ENCODE measurements at places on chromosomes 4 and X.
A peak's percentile ranks its signal among the peaks of the same experiment; 100 is the strongest.

DNA sequence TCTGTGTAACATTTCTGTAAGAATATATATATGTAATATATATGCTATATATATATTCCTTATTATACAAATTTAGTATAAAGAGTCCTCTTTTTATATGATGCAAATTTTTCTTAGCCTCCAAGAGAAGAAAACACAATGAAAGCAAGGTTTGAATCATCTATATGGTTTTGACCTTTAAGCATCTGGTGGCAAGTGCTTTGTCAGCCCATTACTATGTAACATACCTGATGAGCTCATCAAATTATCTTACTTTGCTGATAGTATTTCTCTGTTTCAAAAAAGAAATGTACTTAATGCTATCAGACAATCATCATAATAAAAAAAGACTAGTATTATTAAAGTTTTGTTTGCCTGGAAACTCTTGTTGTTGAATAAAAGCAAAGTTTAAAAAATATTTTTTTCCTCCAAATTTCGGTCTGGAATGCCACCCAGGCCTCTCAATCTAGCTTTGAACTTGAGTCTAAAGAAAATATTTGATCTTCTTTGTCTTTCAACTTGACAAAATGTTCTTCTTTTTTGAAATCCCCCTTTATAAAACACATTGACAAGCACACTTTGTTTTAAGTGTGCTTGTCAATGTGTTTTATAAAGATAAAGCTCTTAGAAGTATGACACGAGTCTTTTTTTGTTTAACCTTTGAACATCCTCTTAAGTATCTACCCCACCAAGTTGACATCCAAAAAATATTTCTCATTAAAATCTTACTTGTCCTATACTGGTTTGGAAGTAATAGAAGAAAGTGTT is 26.2 kb downstream of the ZNF330 start:
- no peak for DNase-seq

- DNase-seq: no peak
Measured at GRCh38 chr4:53196882-53197771, 168.7 kb downstream of the SCFD2 start.

DNA sequence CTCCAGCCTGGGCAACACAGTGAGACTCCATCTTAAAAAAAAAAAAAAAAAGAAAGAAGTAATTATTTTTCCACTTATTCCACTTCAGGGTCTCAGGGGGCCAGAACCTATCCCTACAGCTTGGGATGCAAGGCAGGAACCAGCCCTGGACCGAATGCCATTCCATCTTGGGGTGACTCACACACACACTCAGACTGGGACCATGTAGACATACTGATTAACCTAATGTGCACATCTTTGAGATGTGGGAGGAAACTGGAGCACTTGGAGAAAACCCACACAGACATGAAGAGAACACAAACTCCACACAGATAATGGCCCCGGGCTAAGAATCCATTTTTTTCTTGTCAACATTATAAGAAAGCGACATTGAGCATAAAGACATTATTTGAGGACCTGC is 132.5 kb downstream of the PTTG2 start:
- DNase-seq: no peak

- DNase-seq: no peak
Measured at GRCh38 chr4:5908876-5909427, 16.1 kb upstream of the CRMP1 start.

- no peak for DNase-seq
Measured at GRCh38 chr4:52202931-52203330, 151.8 kb downstream of the SPATA18 start.

GRCh38 chrX:132092439-132093065 is 35.3 kb downstream of the FRMD7 start:
- peak; percentile 14 for DNase-seq

DNA sequence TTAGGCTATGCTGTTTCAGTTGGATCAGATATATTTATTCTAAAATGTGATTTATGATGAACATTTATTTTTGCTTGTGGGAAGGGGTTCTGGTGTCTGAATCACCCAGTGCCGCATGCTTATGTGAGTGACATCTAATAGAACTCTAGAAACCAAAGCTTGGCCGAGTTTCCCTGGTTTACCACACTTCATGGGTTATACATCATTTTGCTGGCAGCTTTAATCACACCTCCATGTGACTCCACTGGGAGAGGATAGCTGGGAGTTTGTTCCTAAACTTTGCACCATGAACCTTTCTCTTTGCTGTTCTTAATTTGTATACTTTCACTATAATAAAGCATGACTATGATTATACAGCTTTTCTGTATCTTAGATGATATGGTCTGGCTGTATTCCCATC is 382.9 kb downstream of the INPP4B start:
- DNase-seq: no peak

DNA sequence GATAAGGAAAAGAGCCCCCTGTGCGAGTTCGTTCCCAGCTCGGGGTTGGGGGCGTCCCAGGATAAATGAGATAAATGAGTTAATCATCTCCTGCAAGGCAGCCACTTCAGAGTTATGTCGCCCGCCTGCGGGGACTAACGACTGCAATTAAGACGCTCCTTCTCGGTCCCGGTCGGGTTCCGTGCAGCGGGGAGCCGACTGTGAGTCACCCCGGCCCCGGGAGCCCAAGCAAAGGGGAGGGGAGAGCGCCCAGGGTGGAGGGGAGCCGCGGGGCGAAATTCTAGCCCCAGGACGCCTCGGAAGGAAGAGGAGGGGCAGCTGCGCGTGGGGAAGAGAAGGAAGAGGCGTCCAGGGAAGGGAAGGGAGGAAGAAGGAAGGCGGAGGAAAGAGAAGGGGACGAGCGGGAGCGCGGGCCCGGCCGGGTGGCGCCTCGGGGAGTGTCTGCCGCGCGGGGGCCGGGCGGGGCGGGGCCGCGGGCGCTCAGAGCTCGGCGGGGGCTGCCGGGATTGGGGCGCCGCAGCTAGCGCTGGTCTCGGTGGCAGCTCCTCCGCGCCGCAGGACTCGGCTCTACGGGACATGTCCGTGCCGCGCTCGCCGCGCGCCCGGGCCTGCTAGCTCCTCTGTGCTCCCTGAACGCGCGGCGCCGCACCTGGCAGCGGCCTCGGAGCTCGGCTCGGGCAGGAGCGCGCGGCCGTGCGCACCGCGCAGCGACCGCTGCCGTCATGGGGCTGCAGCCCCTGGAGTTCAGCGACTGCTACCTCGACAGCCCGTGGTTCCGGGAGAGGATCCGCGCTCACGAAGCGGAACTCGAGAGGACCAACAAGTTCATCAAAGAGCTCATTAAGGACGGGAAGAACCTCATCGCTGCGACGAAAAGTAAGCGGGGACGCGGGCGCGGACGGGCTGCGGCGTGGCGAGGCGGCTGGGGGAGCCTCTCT is at the start of gene ARHGAP10:
ARHGAP10 (plus strand) TSS at position 509 of the 938 bp plus-strand sequence; CDS start at position 723, 214 bp downstream.
- DNase-seq: peak; percentile 59

DNA sequence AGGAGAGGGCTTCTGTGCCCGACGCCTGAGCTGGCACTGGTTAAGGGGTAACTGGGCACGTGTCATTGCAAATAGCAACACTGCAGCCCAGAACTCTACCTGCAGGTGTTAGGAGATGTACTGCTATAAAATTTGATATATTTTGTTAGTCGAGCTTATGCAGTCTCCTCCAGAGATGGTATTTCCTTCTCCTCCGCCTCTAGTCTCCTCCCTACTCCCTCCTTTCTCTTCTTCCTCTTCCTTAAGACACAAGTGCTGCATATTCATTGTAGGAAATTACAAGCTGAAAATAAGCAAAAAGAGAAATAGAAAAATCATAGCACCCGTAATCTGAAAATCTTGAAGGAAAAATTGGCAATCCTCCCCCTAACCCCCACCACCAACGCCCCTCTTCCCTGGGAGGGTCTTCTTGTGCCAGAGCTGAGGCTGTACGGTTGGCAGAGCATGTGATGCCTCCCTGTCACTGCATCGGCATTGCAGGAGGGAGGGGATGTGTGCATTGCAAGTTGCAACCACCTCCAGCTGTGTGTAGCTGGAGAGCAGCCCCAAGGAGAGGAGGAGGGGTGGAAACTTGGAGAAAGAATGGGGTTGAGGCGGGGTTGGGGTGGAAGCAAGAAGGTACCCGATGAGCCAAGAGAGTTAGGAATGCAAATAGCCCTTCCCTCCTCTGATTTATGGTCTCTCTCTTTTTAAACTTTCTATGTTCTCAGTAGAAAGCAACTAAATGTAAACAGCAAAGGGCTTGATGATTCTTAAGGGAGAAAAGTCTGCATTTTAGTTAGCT is 48.3 kb upstream of the MND1 start:
- DNase-seq: no peak

- DNase-seq: no peak
Measured at GRCh38 chrX:145715641-145716138, 101.9 kb upstream of the SLITRK2 start.

DNA sequence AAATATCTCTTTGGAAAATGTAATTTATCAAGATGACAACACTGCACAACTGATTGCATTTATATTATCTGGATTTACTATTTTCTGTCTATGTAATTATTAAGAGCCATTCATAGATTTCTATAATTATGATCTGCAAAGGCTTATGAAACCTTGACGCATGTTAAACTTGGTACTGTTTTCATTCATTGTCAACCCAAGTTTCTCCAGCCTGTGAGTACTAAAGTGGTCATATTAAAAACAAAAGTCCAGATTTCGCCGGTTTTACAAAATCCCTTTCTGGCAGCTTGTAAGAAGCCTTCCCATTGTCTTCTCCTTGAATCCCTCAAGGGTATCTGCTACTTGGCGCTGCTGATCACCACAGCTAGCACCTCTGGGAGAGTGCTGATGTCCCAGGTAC is 19.7 kb upstream of the GRPR start:
- DNase-seq: no peak

DNA sequence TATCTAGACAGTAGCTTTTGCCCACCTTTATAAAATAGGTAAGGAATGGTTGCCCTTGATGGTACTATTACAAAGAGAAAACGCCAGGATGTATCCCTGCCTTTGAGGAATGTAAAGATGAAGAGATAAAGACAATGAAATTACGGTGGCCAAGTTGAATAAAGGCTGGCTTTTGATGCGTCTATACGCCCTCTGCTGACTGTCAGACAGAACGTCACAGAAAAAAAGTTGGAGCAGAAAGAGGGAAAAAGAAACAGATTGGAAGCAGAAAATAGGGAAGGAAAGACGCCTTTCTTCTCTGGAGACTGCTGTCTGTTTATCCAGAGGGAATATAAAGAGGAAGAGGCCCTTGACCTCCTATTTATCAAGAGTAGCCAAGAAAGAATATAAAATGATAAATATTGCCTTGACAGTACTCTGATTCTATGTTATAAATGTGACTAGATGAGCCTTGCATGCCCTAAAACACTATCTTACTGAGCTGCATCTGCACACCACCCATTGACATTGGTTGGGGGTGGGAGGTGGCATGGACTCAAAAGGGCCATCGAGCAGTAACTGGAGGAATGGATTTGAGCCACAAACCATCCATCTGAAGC is 30.6 kb downstream of the PCDH19 start:
- DNase-seq: no peak

GRCh38 chr4:152294765-152295164 is 241.1 kb downstream of the FBXW7 start:
- DNase-seq: no peak

DNA sequence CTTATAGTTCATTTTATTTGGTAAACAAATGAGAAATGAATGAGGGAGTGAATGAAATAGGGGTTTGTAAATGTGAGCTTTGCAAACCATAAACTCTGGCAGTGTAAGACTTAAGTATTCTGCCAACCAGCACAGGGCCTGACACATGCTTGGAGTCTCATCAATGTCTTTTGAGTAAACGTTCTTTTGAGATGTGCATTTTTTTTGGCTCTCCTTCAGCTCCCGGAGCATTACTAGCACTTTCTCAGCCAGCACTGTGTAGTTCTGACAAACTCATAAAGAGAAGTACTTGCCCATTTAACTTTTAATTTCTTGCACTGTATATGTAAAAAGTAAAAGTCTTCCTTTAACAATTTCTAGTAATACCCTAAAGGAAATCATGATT is 245.3 kb downstream of the HS3ST1 start:
- DNase-seq: no peak

- DNase-seq: no peak
Measured at GRCh38 chrX:150871341-150871811, 27.1 kb downstream of the CD99L2 start.

GRCh38 chrX:3763111-3763510 is 49.7 kb upstream of the PRKX start:
- DNase-seq: no peak

DNA sequence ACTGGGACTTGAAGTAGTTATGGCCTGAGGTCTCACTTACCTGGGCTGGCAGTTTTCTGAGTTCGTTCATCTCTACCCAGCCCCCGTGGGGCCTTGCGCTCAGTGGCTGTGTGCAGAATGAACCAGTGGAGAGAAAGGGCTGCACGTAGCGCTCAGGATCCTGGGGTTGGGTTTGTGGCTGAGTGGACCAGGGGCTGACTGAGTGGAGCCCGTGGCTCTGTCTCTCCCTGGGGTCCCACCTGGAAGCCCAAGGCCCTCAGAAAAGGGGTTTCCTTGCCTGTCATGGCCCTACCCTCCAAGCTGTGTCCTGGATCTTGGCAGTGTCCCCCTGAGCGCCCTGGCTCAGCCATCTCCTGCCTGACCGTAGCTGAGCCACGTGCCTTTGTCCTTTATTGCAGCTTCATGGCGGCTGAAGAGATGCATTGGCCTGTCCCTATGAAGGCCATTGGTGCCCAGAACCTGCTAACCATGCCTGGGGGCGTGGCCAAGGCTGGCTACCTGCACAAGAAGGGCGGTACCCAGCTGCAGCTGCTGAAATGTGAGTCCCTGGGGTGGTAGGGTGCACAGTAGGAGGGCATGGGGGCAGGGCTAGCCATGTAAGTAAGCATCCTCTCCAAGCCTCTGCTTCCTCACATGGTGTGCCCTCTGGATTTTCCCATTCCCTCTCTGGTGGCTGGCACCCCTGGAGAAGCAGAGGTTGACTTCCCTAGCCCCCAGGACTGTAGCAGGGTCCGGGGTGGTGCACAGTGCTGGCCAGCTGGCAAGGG is 23.2 kb upstream of the ADD1 start:
- DNase-seq: no peak

Data from activated effector memory CD4-positive, alpha-beta T cell treated with Interleukin-2 at 50 U/mL for 16 hours (primary cell).